ENCODE measurements at places on chromosomes 13 and 19.

- DNase-seq: no peak
- H3K27me3 ChIP-seq: no peaks in the 10 kb centered on the region
- no peaks in the 10 kb centered on the region for H3K36me3 ChIP-seq
Measured at GRCh38 chr13:43935878-43936277, 56.2 kb downstream of the LACC1 start.

DNA sequence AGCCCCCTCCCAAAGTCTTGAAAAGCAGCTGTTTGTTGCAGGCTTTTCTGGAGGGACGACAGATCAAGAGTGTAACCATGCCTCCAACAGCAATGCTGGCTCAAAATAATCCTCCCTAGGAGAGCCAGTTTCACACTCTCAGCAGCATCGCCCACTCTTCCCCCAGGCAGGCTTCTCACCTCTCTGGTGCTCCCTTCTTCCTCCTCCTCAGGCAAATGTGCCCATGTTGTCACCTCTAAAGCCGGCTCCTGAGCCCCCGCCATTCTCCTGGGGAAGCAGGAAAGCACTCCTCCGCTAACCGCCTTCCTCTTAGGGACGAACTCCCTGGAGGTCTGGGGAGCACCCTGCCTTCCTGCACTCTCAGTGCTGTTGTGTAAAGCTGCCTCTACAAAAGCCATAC lies 98.9 kb upstream of the SGCG start:
- no peaks in the 10 kb centered on the region for H3K36me3 ChIP-seq
- no peak overlapping the region for H3K27ac ChIP-seq
- no peak for DNase-seq
- H3K4me1 ChIP-seq: no peaks in the 10 kb centered on the region
- no peaks in the 10 kb centered on the region for H3K27me3 ChIP-seq
- no peak overlapping the region for H3K4me3 ChIP-seq

GRCh38 chr13:47215736-47216135 lies 318.9 kb upstream of the HTR2A start:
- H3K27me3 ChIP-seq: no peaks in the 10 kb centered on the region
- H3K36me3 ChIP-seq: no peaks in the 10 kb centered on the region
- H3K4me1 ChIP-seq: no peaks in the 10 kb centered on the region
- no peak for DNase-seq

DNA sequence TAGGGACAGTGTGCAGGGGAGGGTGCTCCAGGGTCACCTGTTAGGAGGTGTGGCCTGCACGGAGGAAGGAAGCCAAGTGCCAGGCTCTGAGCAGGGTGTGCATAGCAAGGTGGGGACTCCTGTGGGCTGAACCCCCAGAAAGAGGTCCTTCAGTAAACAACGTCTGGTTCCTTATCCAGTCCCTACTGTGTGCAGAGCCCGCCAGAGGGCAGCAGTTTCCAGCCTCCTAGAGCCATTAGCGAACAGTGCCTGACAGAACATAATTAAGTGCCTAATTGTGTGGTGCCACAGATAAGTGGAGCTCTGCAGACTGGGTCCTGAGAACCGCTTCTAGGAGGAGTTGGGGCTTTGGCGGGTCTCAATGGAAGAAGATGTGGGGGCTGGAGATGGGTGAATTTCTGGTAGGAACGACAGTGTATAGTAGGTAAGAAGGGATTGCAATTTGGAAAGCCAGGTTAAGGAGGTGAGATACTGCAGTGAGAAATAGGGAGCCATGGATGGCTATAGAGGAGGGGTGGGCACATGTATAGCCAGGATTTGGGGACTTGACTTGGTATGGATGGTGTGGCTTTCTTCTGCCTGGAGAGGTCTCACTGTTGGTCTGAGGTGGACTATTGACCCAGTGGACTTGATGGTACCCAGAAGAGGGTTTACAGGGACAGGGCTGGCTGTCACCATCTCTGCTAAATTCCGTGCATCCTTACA lies 323.1 kb downstream of the ZNF536 start:
- peaks cover 45% of the 10 kb centered on the region for H3K27me3 ChIP-seq
- H3K36me3 ChIP-seq: no peaks in the 10 kb centered on the region
- H3K27ac ChIP-seq: no peak overlapping the region
- no peak overlapping the region for H3K4me3 ChIP-seq

DNA sequence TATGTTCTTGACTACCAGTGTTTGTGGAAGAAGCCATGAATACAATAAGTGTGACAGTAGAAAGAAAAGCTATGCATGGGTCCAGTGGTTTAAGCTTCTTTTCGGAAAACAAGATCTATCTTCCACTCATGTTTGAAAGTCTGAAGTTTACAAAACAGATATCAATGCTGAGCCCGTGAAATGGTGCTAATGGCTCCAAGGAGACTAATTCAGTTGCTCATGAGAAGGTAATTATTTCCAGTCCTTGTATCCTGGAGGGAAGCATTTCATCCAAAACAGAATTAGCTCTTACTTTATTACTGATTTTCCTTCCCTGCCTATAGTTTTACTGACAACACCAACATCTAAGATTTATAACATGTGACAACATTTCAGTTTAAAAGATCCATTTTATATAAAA lies 1364.9 kb downstream of the PCDH9 start:
- no peak overlapping the region for H3K27ac ChIP-seq
- H3K36me3 ChIP-seq: no peaks in the 10 kb centered on the region
- no peak overlapping the region for H3K4me3 ChIP-seq
- DNase-seq: no peak

- H3K27ac ChIP-seq: no peak overlapping the region
- DNase-seq: no peak
- H3K4me1 ChIP-seq: no peaks in the 10 kb centered on the region
- H3K36me3 ChIP-seq: no peaks in the 10 kb centered on the region
- H3K4me3 ChIP-seq: no peak overlapping the region
- H3K27me3 ChIP-seq: peaks cover 55% of the 10 kb centered on the region
Measured at GRCh38 chr19:29886586-29886985, 55.5 kb upstream of the URI1 start.

- no peaks in the 10 kb centered on the region for H3K27me3 ChIP-seq
- DNase-seq: no peak
Measured at GRCh38 chr13:111648885-111649284, 328.4 kb downstream of the TEX29 start.

DNA sequence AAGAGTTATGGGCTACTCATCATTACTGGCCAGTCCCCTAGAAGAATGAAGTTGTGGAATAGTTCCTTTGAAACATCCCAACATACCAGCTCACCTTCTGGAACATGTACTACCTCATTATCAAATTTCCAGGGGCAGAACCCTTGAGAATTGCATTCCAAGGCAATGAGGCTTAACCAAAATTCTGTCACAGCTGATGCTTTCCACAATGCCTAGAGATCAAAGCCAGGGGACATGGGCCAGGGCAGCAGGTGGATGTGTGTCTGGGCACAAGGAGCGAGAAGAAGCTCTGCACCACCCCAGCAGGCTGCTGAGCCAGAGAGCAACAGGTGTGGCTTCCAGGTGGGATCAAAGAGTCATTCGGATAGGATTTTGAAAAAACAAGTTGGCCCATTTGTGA lies 362.1 kb downstream of the EFNB2 start:
- no peak for DNase-seq
- no peak overlapping the region for H3K4me3 ChIP-seq
- H3K36me3 ChIP-seq: no peaks in the 10 kb centered on the region
- H3K4me1 ChIP-seq: no peaks in the 10 kb centered on the region

Data from MM.1S (cell line).